ENCODE measurements at places on chromosomes 1 and 21. TPM values are rescaled to one million over a fixed set of nuclear protein-coding genes. Genes with fewer than 3 reads are reported as not detected.
A peak's percentile ranks its signal among the peaks of the same experiment; 100 is the strongest.

DNA sequence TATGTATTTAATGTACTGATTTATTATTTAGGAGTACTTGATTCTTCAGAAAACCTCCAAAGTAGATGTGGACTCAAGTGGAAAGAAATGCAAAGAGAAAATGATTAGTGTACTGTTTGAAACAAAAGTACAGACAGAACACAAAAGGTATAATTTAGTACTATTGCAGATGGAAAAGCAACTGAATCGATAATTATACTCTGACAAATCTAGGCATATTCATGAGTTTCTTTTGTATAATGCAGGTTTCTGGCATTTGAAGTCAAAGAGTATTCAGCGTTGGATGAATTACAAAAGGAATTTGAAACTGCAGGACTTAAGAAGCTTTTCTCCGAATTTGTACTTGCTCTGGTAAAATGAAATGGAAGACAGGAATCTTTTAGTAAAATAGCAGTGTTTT, 12.5 kb downstream of the RWDD3 start:
- H3K27ac ChIP-seq, result no peak overlapping the region
- no peak for DNase-seq
- H3K4me1 ChIP-seq, result no peaks in the 10 kb centered on the region
- no peak overlapping the region for H3K4me3 ChIP-seq
- H3K27me3 ChIP-seq, result no peaks in the 10 kb centered on the region

GRCh38 chr1:30513396-30514136, 209.8 kb downstream of the MATN1 start:
- peak; percentile 17 for DNase-seq
- no peaks in the 10 kb centered on the region for H3K36me3 ChIP-seq
- no peak overlapping the region for H3K4me3 ChIP-seq
- H3K4me1 ChIP-seq, result no peaks in the 10 kb centered on the region
- peaks cover 28% of the 10 kb centered on the region for H3K27me3 ChIP-seq

DNA sequence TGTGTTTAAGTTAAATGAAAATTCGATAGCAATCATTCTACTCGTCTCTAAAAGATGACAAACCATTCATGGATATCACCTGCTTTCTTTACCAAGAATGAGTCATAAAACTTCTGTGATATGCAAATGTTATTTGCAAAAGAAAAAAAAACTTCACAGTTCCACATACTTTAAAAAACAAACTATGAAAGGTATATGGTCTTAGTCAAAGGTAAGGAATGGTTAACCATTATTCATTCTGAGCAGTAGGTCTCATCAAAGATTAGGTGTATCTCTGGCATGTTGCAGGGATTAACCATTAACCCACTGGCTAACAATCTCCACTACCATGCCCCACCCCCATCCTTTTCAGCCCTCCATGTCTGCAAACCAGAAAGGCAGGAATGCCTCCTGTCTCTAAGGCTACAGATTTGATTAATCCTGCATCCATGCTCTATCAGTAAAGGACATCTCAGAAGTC, 44.4 kb downstream of the PTPN14 start:
- no peak overlapping the region for H3K4me3 ChIP-seq
- H3K27me3 ChIP-seq, result no peaks in the 10 kb centered on the region
- peak; percentile 46 for DNase-seq
- H3K4me1 ChIP-seq, result peaks cover 41% of the 10 kb centered on the region
- H3K27ac ChIP-seq, result no peak overlapping the region
- H3K36me3 ChIP-seq, result no peaks in the 10 kb centered on the region

GRCh38 chr1:54975356-54976108, 4.9 kb upstream of the TMEM61 start:
- H3K27me3 ChIP-seq, result peaks cover 15% of the 10 kb centered on the region
- no peak for DNase-seq
- peaks cover 10% of the 10 kb centered on the region for H3K4me1 ChIP-seq

C4BPA gene
- polyA plus RNA-seq, result not detected

C21orf58 gene
- 2.8 TPM for polyA plus RNA-seq

AHCTF1 gene
- 6.0 TPM for polyA plus RNA-seq

DPM3 gene
- polyA plus RNA-seq, result 301 TPM

DIO1 gene
- polyA plus RNA-seq, result not detected
